ENCODE measurements at places on chromosomes 6 and 20. TPM values are rescaled to one million over a fixed set of nuclear protein-coding genes. Genes with fewer than 3 reads are reported as not detected.

GRCh38 chr6:17816921-17817611 lies 110.3 kb upstream of the NUP153 start:
- H3K27me3 ChIP-seq: no peaks in the 10 kb centered on the region
- H3K27ac ChIP-seq: no peak overlapping the region
- no peak for DNase-seq
- H3K4me1 ChIP-seq: no peaks in the 10 kb centered on the region

DNA sequence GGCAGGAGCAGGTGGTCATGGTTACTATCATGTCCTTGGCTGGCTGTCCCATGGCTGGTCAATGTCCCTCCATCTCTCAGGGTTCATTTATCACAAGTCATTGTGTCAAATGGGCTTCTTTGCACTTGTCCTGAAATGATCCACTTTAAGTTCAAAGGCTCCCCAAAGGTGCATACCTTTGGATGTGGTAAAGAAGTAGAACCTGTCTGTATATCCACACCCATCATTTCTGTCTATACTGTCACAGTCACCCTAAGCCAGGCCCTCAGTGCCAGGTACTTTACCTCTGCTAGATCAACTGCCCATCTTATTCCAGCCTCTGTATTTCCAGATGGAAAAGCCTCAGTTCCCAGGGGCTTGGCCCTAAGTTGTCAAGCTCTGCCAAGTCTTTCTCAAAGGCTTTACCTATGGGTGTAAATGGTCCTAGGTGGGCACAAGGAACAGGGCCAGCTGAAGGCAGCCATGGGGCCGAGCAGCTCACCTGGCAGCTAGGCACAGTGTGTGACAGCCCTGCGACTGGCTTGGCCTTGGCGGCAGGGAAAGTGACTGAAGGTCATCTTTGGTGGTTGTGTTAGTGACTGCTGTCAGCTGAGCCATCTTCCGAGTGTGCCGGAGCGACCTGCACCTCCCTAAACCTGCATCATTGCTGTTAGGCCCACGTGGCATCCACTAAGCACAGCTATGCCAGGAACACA lies 198.4 kb downstream of the SYNDIG1 start:
- no peak overlapping the region for H3K27ac ChIP-seq
- no peak overlapping the region for H3K4me3 ChIP-seq
- no peaks in the 10 kb centered on the region for H3K27me3 ChIP-seq
- no peaks in the 10 kb centered on the region for H3K36me3 ChIP-seq
- H3K4me1 ChIP-seq: no peaks in the 10 kb centered on the region

GRCh38 chr20:49186535-49187329 lies 1.4 kb downstream of the STAU1 start:
- no peaks in the 10 kb centered on the region for H3K4me1 ChIP-seq
- DNase-seq: peak; percentile 75
- peak overlapping the region; percentile 92 for H3K4me3 ChIP-seq
- no peaks in the 10 kb centered on the region for H3K27me3 ChIP-seq
- peak overlapping the region; percentile 98 for H3K27ac ChIP-seq

The MICB gene
- 0.11 TPM for total RNA-seq

DNA sequence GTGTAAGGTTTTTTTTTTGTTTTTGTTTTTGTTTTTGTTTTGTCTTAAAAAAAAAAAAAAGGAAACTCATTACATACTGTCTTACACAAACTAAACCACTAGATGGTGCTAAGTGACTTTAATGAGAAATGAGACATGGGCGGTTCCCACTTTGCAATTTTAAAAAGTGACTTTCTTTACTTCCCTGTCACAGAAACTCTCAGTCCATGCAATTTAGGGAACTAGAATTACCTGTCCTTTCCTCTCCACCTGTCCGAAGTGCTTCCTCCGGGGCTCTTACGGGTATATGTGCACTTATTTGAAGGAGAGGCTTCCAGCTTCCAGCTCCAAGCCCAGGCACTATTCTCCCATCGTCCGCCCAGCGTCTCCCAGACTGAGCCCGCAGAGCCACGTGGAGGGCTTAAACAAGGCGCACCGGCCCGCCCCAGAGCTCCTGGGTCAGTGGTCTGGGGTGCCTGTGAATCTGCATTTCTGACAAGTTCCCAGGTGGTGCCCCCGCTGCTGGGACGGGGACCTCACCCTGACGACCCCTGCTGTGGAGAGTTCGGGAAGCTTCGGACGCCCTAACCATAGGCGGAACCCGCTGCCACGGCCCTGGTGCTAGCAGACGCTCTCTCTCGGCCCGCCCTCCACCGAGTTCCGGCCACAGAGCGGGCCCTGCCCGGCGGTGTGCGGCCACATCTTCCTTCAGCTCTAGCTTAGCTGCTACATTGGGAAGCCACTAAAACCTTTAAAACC lies 26.1 kb downstream of the BFSP1 start:
- no peaks in the 10 kb centered on the region for H3K36me3 ChIP-seq
- no peak overlapping the region for H3K27ac ChIP-seq
- H3K4me3 ChIP-seq: peak overlapping the region; percentile 65
- H3K4me1 ChIP-seq: no peaks in the 10 kb centered on the region

The HDGFL1 gene
- total RNA-seq: not detected

GRCh38 chr6:101534386-101534785 lies 140.9 kb downstream of the GRIK2 start:
- no peak overlapping the region for H3K27ac ChIP-seq
- DNase-seq: no peak
- H3K27me3 ChIP-seq: no peaks in the 10 kb centered on the region
- no peaks in the 10 kb centered on the region for H3K36me3 ChIP-seq
- H3K4me3 ChIP-seq: no peak overlapping the region

DNA sequence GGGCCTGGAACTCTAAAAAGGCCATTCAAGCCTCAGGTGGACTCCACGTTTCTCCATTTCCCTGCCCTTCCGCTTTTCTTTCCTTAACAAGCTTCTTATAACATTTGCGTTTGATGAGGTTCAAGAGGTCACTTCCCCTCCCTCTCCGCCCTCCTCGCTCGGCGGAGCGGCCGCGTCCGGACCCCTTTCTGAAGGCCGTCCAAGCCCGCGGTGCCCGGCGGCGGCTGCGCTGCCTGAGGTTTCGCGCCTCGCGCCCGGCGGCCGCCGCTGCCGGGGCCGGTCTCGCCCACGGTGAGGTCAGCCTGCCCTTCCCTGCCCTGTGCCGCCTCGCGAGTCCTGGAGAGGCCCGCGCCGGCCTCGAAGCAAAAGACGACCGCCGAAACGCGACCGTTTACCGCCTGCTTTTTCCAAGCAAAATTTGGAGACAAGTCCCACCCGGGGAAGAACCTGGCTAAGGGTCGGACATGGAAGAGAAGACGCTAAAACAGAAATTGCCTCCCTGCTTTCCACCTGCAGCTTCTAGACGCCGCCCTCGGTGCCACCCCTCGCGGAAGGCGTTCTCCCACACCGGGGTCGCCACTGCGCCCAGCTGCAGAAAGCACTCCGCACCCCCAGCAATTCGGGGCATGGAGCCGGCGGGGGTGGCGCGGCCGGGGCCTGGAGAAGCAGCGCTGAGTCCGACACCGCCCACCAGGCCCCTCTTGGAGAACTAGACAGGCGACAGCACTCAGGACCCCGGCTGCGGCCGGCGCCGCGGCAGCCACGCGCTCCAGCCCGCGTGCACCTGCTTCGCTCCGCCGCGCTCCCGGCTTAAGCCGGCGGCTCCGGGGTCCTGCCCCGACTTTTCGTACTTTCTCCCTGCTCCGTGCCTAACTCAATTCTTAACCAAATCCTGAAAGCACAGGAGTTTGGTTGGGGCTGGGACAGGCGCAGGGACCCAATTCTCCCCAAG lies 11.0 kb upstream of the FOXF2 start:
- no peaks in the 10 kb centered on the region for H3K36me3 ChIP-seq
- peaks cover 12% of the 10 kb centered on the region for H3K4me1 ChIP-seq
- no peak for DNase-seq

The NOL7 gene
- 32.2 TPM for total RNA-seq
